ENCODE measurements at places on chromosomes 12 and 14. TPM values are rescaled to one million over a fixed set of nuclear protein-coding genes. Genes with fewer than 3 reads are reported as not detected.

- no peak for DNase-seq
Measured at GRCh38 chr14:99473458-99473857, 7.2 kb downstream of the SETD3 start.

DNA sequence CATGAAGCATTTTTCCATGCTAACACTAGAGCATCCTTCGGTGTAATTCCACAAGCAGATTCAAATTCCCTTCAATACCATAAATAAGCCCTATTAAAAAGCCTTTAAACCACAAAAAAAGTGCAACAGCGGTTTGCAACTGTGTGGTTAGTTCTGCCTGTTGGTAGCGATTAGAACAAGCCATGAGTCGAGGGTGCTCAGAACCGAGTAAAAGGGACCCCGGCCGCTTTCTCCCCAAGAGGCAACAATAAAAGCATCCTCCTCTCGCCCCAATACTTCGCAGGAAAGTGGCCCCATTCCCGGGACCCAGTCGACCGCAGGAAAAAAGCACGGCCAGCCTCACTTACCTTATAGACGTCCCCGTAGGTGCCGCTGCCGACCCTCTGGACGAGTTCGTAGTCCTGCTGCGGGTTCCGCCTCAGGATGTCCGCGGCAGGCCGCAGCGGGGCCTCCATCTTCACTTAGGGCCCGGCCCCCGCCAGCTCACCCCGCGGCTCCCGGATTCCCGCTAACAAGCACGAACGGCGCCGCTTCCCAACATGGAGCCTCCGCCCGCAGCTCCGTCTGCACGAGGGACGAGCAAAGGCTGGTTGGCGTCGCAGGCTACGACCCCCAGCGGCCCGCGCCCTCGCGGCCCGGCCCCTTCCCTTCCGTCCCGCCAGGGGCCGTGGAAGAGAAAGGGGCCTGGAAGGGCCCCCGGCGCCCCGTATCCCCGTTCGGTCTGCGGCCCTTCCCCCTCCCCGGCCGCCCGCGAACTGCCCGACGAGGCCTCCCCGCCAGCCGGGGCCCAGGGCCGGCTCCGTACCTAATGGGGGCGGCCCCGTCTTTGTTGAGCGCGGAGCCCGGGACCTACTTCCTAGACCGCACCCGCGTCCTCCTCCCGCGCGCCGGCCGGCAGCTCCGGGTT is 521 bp downstream of the MAP4K5 start:
- peak; percentile 70 for DNase-seq

- DNase-seq, result no peak
Measured at GRCh38 chr14:41378526-41378925, 228.2 kb upstream of the LRFN5 start.

DNA sequence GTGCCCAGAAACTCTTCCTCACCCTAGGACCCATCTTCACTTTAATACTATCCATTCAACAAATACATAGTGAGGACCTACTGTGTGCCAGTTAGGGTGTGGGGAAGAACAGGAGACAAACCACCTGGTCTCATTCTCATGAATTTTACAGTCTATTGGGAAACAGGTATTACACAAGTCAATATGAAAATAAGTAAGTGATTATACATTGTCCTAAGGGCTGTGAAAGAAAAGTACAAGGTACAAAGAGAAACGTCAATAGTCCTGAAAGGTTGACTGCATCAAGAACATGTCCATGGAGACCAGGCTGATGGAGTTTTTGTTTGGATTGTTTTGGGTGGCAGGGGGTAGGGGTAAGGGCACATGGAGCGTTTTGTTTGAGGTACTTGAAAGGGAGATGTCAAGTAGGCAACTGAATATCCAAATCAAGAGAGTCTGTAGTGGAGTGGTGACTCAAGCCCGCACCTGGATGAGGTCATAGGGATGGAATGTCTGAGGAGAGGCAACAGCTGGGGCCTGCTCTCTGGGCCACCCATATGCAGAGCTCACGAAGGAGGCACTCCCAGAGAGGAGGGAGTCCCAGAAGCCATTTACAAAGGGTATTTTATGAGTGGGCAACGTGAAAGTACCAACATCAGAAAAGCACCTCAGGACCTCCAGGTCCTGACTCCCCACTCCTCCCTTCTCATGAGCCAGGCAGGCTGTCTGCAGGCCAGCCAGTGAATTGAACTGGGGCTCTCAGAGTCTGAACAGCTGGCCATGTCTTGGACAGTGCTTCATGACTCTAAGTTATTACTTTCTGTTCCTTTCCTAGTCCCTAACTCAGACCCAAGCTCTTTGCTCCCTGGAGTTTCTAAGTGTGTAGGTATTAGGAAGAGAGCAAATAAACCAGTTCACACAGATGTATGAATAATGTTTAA is 272.0 kb downstream of the ZFP36L1 start:
- DNase-seq, result no peak

DNA sequence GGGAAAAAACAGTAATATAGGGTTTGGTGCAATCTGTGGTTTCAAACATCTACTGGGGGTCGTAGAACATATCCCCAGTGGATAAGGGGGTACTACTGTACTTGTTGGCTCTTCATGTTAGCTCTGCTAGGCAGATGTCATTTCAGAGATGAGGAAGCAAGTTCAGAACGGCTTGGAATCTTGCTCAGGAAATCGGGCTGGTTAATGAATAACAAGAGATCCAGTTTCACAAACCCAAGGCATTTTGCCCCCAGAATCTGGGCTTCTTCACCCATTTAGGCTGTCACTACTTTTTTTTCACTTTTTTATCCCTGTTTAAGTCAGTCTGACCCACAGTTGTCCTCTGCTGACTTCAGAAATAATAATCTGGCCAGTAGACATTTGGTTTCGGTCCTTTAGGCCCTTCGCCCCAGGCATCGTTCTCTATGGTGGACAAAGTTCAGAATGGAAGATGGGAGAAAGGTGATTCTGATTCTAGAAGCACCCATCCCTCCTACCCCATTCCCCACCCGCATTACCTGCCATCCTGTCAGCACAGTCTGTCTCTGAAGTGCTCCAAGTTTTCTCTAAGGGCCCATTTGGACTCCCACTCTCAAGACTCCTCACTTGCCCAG is 4.5 kb downstream of the SUOX start:
- DNase-seq, result no peak

- DNase-seq, result no peak
Measured at GRCh38 chr12:118023301-118023860, 6.9 kb downstream of the RFC5 start.

The A2ML1 gene
- total RNA-seq, result not detected

- no peak for DNase-seq
Measured at GRCh38 chr14:50230401-50230700, 1.0 kb downstream of the SOS2 start.

The RAP1B gene
- 45.9 TPM for total RNA-seq

The KLRK1 gene
- 0.46 TPM for total RNA-seq

The LRFN5 gene
- total RNA-seq, result 1.2 TPM

The TMEM179 gene
- not detected for total RNA-seq

DNA sequence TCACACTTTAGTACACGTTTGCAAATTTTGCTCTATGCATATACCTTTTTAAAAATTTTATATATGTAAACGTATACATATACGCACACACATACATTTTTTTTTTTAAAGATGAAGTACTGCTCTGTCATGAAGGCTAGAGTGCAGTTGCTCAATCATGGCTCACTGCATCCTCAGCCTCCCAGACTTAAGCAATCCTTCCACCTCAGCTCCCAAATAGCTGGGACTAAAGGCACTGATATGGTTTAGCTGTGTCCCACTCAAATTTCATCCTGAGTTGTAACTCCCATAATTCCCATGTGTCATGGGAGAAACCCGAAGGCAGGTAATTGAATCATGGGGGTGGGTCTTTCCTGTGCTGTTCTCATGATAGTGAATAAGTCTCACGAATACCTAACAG is 220.8 kb upstream of the CAND1 start:
- no peak for DNase-seq

The POTEM gene
- total RNA-seq, result not detected

DNA sequence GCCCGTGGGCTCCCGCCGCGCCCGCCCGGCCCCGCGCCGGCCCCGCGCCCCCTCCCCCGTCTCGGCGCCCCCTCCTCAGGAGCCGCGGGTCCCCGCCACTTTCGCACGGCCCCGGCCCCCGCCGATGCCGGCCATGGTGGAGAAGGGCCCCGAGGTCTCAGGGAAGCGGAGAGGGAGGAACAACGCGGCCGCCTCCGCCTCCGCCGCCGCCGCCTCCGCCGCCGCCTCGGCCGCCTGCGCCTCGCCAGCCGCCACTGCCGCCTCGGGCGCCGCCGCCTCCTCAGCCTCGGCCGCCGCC is 263 bp downstream of the RCOR1 start:
- DNase-seq, result no peak

- DNase-seq, result no peak
Measured at GRCh38 chr12:127536833-127537428, 730.0 kb upstream of the TMEM132C start.

- no peak for DNase-seq
Measured at GRCh38 chr12:108724054-108724889, 7.0 kb downstream of the CORO1C start.

- peak; percentile 94 for DNase-seq
Measured at GRCh38 chr12:57138526-57139272, 8.7 kb downstream of the LRP1-AS start.

DNA sequence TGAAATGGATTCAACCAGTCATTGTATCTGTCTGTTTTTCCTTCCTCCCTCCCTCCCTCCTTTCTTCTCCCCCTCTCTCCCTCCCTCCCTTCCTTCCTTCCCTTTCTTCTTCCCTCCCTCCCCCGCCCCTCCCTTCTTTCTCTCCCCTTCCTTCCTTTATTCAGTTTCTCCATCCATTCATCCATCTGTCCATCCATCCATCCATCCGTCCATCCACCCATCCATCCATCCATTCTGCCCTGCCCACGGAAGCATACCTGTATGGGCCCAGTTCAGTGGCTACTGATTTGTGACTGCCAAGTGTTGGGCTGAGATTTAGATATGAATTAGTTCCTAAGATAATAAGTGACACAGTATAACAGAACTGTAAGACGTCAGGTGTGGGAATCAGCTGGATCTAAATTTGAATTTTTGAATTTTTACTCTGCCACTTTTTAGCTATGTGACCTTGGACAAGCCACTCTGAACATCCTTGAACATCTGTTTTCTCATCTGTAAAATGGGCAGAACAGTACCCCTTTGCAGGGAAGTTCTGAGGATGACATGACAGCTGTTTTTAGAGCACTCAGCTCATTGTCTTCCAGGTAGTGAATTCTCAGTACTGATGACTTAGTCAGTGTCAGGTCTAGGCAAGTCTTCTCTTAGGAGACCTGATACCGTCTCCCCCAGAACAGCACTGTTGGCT is 42.9 kb downstream of the CFAP251 start:
- no peak for DNase-seq

GRCh38 chr14:94548999-94549985 is 11.9 kb upstream of the SERPINA4 start:
- peak; percentile 76 for DNase-seq

- no peak for DNase-seq
Measured at GRCh38 chr12:65533177-65533883, 254.8 kb downstream of the MSRB3 start.

DNA sequence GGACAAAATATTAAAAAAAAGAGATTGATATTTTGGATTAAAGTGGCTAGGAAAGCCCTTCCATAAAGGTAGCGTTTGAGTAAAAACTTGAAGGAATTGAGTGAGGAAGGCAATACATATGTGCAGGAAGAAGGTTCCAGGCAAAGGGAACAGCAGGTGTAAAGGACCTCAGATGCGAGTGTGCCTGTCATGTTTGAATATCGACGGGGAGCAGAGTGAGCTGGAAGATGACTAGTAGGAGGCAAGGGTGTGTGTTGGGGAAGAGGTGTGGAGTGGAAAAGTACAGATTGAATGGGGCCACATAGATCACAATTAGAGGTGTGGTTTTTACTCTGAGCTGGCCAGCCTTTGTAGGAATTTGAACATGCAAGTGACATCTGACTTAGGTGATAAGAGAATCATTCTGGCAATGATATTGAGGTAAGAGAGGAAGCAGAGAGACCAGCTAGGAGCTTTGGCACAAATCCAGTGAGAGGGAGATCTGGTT is 15.0 kb upstream of the FBXO33 start:
- no peak for DNase-seq

The MFAP5 gene
- 45.9 TPM for total RNA-seq

GRCh38 chr12:52181746-52182145 is 10.1 kb downstream of the KRT80 start:
- no peak for DNase-seq

DNA sequence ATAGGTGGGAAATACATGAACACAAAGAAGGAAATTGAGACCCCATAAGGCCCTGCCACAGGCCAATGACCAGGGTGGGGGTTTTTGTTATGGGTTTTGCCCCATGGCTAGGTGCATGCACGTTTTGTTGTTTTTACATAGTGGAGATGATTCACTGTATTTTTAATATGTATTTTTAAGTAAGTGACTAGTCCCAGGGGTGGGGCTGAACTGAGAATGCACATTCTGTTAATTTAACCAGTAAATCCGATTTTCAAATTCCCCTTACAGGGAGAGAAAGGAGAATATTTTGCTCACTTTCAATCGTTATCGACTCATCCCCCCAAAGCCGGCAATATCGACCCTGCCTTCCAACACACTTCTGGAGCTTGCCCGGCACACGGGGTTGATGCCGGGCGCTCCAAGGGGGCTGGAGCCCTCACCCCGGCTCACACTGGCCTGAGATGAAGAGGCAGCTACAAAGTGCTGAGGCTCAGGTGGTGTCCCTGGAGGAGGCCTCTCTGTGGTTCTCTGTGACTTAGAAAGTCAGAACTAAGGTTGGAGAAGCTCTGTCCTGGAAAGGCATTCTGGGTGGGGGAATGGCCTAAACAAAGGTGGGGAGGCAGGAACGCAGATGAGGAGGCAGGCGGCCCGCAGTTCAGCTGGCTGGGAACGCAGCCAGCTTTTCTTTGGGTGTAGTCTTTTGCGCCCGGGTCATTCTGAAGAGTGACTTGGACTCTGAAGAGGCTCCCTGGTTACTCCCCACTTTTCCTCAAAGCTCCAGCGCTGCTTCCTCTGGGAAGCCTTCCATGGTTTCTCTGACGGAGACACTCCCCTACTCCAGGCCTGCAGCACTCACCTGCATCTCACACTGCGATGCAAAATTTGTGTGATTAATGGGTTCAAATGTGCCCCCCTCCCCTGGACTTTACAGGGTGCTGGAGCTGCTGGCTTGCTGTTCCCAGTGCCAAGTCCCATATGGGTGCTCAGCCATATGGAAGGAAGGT is 50.7 kb upstream of the DLK1 start:
- DNase-seq, result no peak

The CLEC4C gene
- total RNA-seq, result not detected

- DNase-seq, result no peak
Measured at GRCh38 chr14:49895480-49895879, 2.6 kb downstream of the ARF6 start.

- peak; percentile 31 for DNase-seq
Measured at GRCh38 chr14:104866451-104867370, 1.6 kb downstream of the CEP170B start.

DNA sequence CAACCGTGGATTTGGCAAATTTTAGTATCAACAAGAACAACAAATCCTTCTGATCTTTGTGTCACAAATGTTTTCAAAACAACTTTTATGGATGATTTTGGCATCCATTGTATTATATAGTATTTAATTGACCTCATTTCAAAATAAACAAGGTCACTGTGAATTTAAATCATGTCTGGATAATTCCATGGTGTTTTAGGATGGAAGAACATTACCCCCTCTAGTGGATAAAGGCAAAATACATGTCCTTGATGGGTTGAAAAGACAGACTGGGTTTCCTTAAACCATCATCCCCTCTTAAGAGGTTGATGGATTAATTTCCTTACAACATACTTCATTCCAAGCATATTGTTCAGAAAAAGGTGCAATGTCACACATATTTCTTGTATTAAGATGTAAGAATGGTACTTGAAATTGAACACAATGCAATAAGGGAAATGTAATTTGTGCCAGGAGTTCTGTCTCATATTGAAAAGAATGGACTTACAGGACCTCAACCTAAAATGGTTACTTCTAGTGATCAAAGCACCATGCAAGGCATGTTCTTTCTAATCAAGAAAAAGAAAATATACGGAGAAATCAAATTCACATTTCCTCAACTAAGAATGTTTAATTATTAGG is 352.0 kb downstream of the BCAT1 start:
- no peak for DNase-seq

The KRT82 gene
- not detected for total RNA-seq
